ENCODE measurements at places on chromosomes 3 and 15. TPM values are rescaled to one million over a fixed set of nuclear protein-coding genes. Genes with fewer than 3 reads are reported as not detected.

CHRFAM7A gene
- 1.00 TPM for polyA plus RNA-seq

PPM1L gene
- 0.45 TPM for polyA plus RNA-seq

LMLN gene
- 1.7 TPM for polyA plus RNA-seq

GOLGA8G gene
- not detected for polyA plus RNA-seq

NRG4 gene
- polyA plus RNA-seq = 0.92 TPM

DNA sequence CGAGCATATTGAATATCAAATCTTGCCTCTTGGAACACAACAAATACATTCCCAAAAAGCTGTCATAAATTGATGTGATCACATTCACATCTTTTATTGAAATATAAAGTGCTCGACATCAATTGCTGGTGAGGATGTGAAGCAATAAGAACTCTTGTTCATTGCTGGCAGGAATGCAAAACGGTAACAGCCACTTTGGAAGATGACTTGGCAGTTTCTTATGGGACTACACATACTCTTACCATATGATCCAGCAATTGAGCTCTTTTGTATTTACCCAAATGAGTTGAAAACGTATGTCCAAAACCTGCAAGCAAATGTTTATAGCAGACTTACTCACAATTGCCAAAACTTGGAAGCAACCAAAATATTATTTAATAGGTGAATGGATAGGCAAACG, 234.9 kb downstream of the CACNA2D3 start:
- no peak for DNase-seq
- no peak overlapping the region for H3K4me3 ChIP-seq
- H3K4me1 ChIP-seq = no peaks in the 10 kb centered on the region
- H3K36me3 ChIP-seq = no peaks in the 10 kb centered on the region

- H3K4me3 ChIP-seq = no peak overlapping the region
- no peak overlapping the region for H3K27ac ChIP-seq
- H3K36me3 ChIP-seq = no peaks in the 10 kb centered on the region
- no peak for DNase-seq
- H3K27me3 ChIP-seq = peaks cover 4% of the 10 kb centered on the region
Measured at GRCh38 chr3:24646790-24647189, 152.1 kb upstream of the THRB start.

DNA sequence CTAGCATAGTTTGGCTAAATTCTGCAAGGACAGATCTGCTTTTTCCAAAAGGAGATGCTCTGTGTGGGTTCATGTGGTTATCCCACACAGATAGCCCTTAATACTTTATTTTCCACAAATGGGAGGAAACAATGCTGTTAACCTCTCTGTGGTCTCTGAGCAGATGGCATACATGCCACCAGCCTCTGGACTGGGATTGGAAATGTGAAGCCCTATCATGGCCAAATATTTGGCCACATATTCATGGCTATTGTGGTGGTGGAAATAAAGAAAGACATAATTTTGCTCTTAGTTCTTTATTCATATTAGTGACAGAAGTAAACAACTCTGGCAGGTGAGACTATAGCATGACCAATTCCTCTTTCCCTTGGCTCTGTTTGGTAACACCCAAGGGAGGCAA, 726.2 kb downstream of the ROBO1 start:
- H3K27ac ChIP-seq = no peak overlapping the region
- H3K4me1 ChIP-seq = no peaks in the 10 kb centered on the region
- no peak overlapping the region for H3K4me3 ChIP-seq
- H3K27me3 ChIP-seq = no peaks in the 10 kb centered on the region

GRCh38 chr3:163817015-163817414, 1261.3 kb downstream of the SI start:
- H3K4me1 ChIP-seq = no peaks in the 10 kb centered on the region
- no peak for DNase-seq
- H3K36me3 ChIP-seq = no peaks in the 10 kb centered on the region
- H3K4me3 ChIP-seq = no peak overlapping the region
- no peaks in the 10 kb centered on the region for H3K27me3 ChIP-seq
- no peak overlapping the region for H3K27ac ChIP-seq

DNA sequence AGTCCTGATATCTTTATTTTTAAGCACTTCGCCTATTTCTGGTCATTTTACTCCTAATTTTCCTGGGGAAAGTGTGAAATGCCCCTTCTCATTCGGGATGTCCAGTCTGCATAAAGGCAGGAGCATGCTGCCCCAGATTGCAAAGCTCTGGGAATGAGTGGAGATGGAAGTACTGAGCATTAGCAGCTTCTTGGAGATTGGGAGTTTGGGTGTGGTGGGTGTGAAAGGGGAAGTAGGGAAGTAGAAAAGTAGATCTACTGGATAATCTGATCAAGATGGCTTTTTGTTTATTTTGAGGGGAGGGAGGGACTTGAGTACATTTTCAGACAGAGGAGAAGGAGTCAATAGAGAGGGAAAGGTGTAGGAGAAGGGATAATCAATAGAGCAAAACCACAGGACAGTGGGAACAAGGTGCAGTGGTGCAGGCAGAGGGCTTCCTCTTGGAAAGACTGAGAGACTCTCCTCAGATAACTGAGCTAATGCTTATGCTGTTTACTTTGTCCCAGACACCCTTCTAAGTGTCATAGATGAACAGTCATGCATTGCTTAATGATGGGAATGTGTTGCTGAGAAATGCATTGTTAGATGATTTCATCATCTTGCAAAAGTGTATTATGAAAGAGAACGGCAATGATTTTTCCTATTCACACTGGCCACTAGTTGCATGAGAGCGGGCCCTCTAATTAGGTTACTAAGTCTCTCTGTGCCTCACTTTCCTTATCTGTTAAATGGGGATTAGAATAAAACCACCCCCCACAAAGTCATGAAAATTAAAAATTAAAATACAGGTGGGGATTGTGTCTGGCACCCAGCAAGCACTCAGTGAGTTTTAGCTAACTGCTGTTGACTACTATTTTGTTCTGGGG, 45.5 kb downstream of the PHLDB2 start:
- no peaks in the 10 kb centered on the region for H3K4me1 ChIP-seq
- H3K27me3 ChIP-seq = no peaks in the 10 kb centered on the region
- no peak overlapping the region for H3K4me3 ChIP-seq
- no peaks in the 10 kb centered on the region for H3K36me3 ChIP-seq
- H3K27ac ChIP-seq = no peak overlapping the region

DNA sequence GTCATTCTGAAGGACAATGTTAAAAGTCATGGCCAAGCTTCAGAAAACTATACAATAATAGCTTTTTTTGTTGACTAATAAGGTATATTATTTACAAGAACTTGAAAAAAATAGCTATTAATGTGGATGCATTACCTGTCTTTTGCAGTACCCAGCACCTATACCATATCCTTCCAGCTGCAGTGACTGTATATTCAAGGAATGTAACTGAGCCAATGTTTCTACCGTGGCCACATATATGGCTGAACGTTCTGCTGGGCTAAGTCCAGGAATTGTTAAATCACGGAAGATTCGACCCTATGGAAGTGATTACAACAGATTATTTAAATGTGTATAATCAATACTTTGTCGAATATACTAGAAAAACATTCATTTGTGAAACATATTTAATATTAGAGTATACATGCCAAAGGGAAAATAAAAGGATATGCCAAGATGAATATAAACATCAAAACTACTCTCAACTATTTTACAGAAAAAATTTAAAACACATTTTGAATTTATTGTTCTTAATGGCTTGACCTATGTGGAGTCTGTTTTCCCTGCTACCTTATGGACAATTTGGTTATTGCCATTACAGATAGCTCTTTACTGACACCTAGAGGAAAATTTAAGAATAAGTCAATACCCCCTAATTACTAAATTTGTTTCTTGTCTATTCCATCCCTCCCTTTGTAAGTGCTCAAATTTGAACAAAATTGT, 17.6 kb downstream of the ACAD11 start:
- no peak overlapping the region for H3K4me3 ChIP-seq
- no peaks in the 10 kb centered on the region for H3K27me3 ChIP-seq
- no peaks in the 10 kb centered on the region for H3K4me1 ChIP-seq
- H3K36me3 ChIP-seq = peaks cover 15% of the 10 kb centered on the region
- H3K27ac ChIP-seq = no peak overlapping the region

GRCh38 chr15:85899927-85900326, 105.2 kb upstream of the KLHL25 start:
- no peaks in the 10 kb centered on the region for H3K4me1 ChIP-seq
- H3K27ac ChIP-seq = no peak overlapping the region
- peak; percentile 15 for DNase-seq
- H3K4me3 ChIP-seq = no peak overlapping the region

DNA sequence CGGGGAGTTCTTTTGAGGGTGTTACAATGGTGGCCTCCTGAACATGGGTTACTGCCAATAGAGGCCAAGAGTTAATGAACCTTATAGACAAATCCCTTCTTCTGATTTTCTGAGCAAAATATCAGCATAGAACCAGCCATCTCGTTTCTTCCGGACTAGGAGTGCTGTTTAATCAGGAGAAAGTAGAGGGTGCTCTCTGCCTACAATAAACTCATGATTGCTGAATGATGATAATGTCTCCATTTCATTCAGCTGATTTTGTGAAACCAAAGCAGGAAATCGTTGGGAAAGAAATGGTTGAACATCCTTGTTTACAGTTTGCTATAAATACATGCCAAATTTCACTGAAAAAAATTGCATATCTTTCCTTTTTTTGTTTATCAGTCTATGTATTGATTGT, 142.8 kb upstream of the PLSCR5 start:
- no peak overlapping the region for H3K27ac ChIP-seq
- DNase-seq = peak; percentile 2
- H3K4me3 ChIP-seq = no peak overlapping the region
- no peaks in the 10 kb centered on the region for H3K27me3 ChIP-seq
- H3K36me3 ChIP-seq = no peaks in the 10 kb centered on the region

DNA sequence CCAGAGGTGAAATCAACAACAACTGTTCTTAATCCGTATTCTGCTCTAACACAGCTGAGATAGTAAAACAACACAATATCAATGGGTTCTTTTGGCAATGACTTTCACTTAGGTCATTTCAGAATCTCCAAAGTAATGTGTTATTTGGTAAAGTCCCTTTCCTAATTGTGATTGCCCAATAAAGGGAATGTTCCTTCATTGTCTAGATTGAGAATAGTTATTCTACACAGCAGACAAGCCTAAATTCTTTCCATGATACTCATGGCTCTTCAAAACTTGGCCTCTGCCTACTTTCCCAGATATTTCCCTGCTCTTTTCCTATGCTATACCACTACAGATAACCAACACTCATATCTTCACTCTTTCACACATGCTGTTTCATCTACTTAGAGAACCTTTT, 219.8 kb downstream of the FMN1 start:
- no peak overlapping the region for H3K27ac ChIP-seq
- H3K4me3 ChIP-seq = no peak overlapping the region
- no peaks in the 10 kb centered on the region for H3K36me3 ChIP-seq
- no peak for DNase-seq

- DNase-seq = peak; percentile 90
- no peaks in the 10 kb centered on the region for H3K27me3 ChIP-seq
- H3K4me3 ChIP-seq = no peak overlapping the region
- H3K27ac ChIP-seq = peak overlapping the region; percentile 83
Measured at GRCh38 chr3:69250014-69250413, 127.6 kb upstream of the LMOD3 start.

GRCh38 chr15:71149646-71150557, 34.6 kb downstream of the THSD4 start:
- no peaks in the 10 kb centered on the region for H3K36me3 ChIP-seq
- H3K27ac ChIP-seq = no peak overlapping the region
- H3K4me3 ChIP-seq = no peak overlapping the region
- DNase-seq = no peak

- no peak for DNase-seq
- no peak overlapping the region for H3K27ac ChIP-seq
- no peaks in the 10 kb centered on the region for H3K27me3 ChIP-seq
- no peaks in the 10 kb centered on the region for H3K36me3 ChIP-seq
- no peaks in the 10 kb centered on the region for H3K4me1 ChIP-seq
- no peak overlapping the region for H3K4me3 ChIP-seq
Measured at GRCh38 chr3:65706776-65707568, 331.7 kb downstream of the MAGI1 start.

DNA sequence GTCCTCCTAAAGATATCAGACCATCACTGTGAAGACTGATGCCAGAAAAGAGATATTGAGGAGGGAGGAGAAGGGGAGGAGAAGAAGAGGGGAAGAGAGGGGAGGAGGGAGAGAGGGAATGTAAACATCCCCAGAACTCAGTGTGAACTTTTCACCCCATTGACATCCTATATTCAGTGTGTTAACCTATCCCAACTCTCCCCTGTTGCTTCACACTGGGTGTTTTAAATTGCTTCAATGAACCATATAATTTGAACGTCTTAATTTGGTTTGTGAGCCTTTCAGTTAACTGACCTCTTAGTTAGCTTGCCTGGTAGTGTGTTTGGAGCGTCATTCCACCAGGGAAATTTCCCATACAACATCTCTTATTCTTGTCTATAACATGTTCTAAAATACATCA, 29.8 kb upstream of the PTPRG start:
- no peaks in the 10 kb centered on the region for H3K4me1 ChIP-seq
- H3K36me3 ChIP-seq = no peaks in the 10 kb centered on the region
- peaks cover 2% of the 10 kb centered on the region for H3K27me3 ChIP-seq
- no peak overlapping the region for H3K4me3 ChIP-seq

DNA sequence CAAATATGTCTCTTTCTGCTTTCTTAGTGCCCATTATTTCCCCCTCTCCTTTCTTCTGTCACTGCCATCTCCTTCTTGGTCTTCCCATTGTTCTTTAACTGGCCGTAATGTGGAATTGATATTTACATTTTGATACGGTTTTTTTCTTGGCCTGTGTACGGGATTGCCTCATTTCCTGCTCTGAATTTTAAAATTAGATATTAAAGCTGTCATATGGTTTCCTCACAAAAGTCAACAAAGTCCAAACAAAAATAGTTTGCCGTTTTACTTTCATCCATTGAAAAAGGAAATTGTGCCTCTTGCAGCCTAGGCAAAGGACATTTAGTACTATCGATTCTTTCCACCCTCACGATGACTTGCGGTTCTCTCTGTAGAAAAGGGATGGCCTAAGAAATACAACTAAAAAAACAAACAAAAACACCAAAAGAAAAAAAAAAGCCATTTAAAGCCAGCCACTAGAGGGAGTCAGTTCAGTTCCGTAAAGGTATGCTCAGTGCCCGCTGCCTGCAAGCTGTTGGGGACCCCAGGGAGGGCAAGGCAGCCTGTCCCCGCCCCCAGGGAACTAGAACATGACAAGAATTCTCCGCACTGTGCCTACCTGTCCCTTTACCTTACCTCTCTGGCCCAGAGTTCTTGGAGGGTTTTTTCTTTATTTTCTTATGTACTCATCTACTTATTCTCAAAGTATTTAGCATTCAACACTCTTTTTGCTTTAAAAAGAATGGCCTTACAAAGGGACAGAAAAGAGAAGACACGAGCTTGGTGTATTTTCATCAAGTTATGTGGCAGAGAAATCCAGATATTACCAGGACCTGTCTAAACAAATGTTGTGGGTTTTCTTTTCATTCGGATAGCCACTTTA, 30.0 kb upstream of the NR2E3 start:
- peaks cover 10% of the 10 kb centered on the region for H3K36me3 ChIP-seq
- DNase-seq = peak; percentile 66
- no peak overlapping the region for H3K4me3 ChIP-seq
- H3K4me1 ChIP-seq = no peaks in the 10 kb centered on the region

GRCh38 chr3:138314751-138315150, 14.9 kb downstream of the NME9 start:
- no peak overlapping the region for H3K27ac ChIP-seq
- DNase-seq = no peak
- no peak overlapping the region for H3K4me3 ChIP-seq
- no peaks in the 10 kb centered on the region for H3K36me3 ChIP-seq

Measured in small intestine (tissue), 16 donors.